ENCODE measurements at places on chromosomes 2 and 18.

DNA sequence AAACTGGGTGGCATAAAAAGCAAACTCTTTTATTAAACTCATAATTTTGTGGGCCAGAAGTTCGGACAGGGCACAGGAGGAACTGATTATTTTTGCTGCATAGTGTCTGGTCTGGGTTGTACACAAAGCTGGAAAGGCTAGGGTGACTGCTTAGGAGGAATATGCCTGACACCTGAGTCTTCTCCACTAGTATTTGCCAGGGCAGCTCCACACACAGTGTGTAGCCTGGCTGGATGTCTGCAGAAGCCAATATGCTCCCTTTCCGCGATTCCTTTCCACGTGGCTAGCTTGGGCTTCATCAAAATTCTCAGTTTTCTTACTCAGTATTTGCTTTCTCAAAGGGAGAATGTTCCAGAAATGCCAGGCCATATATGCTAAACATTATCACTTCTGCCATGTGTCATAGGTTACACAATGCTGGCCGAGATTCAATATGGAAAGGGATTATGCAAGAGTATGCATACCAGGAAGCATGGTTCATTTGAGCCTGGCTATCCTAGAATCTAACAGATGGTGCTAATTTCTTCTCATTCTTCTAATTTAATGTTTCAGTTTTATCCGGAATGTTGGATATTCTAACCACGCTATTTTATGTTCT is 142.7 kb upstream of the DOK6 start:
- no peak for DNase-seq

DNA sequence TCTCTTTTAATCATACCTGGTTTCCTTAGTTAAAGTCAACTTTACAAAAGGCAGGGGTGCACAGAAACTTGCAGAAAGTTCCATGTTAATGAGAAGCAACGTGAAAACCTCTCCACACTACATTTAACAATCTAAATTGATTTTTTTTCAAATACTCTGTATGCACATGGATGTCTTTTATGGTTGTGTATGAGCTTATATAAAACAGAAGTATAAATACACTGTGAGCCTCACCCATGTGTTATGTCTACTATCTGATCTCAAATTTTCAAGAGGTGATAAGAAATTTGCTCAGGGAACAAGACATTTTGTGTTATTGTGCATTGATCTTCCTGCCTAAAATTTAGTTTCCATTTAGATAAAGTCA is 617.6 kb downstream of the ADCYAP1 start:
- DNase-seq, result no peak

- DNase-seq, result no peak
These were observed 32.6 kb downstream of the MYL12B start for GRCh38 chr18:3294435-3295080.

DNA sequence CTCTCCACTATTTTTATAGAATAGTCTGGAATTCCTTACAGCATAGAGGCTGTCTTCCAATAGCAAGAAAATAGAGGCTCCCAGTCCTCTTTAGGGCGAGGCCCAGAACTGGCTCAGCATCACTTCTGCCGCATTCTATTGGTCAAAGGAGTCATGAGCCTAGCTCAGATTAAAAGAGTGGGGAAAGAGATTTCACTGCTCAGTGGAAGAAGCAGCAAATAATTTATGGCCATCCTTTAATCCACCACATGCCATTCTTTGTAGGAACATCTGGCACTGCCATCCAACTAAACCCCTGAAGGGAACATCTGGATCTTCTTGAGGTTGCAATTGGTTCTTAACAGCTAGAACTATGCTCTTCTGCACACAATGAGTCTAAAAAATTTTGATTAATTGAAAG is 43.4 kb upstream of the NEUROD1 start:
- no peak for DNase-seq

- no peak for DNase-seq
These were observed 196.6 kb downstream of the AGPS start for GRCh38 chr2:177589186-177589585.

DNA sequence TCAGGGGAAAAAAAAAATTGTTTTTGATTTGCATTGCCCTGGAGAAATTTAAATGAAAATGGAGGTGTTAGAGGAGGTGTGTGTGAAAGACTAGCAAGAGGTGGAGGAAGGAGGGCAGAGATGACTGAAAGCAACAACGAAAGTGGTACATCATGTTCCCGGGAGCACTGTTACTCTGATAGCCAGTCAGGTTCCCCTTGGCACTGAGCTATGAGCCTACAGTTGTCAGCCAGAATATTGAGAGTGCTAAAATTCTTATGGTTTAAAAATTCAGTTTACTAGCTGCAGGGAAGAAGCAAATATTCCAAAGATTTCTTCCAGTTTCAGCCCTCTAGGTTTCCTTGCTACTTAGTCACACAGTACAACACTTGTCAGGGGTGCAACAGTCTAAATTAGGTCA is 366.7 kb upstream of the DLGAP1 start:
- no peak for DNase-seq

- DNase-seq, result peak; percentile 6
These were observed 256.8 kb downstream of the RNF152 start for GRCh38 chr18:61635901-61636528.

GRCh38 chr2:27227501-27227900 is 10.3 kb downstream of the CAD start:
- no peak for DNase-seq

GRCh38 chr2:17643031-17643615 is 102.6 kb downstream of the VSNL1 start:
- no peak for DNase-seq

DNA sequence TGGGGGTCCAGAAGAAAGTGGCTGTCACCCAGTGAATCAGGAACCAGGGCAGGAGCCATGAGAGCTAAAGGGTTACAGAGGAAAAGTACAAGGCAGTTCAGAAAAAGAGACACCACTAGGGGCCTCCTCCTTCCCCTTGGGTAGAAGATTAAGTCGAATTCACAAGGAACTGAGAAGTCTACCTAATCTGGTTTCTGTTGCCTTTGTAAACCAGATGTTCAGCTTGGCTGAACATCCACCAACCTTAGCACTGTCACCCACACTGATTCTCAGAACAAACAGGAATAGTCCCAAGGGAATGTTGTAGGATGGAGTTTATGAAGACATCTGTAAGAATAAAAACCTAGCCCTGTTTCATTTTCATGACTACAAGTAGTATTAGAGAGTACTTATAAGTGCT is 90.4 kb upstream of the NOSTRIN start:
- DNase-seq, result no peak

DNA sequence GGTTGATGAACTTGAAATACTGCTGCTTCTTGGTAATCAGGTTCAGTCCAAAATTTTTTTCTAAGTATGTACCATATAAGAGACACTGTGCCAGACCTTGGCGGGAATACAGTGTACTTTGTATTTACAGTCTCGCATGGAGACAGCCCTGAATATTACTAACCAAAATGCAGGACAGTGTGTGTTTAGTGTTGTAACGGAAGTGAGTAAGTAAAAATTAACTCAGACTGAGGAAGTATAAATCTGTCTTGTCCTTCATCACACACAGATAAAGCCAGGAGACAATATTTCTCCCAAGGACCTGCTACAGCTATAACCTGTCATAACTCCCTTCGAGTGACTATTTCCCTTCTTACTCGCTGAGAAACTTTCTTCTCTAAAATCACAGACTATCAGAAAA is 76.9 kb downstream of the ACTR3 start:
- no peak for DNase-seq

- no peak for DNase-seq
These were observed 262.7 kb downstream of the CYRIA start for GRCh38 chr2:16402891-16403290.

Measured in substantia nigra (tissue), 51 donors.